ENCODE measurements at places on chromosomes 7 and 10. TPM values are rescaled to one million over a fixed set of nuclear protein-coding genes. Genes with fewer than 3 reads are reported as not detected.

Gene CPA4
- total RNA-seq: 2.0 TPM

Gene RASA4
- 43.6 TPM for total RNA-seq

Gene HOGA1
- 1.9 TPM for total RNA-seq

Gene MEST
- 54.9 TPM for total RNA-seq

Gene ST8SIA6
- 32.1 TPM for total RNA-seq

Gene GIMAP5
- total RNA-seq: 36.0 TPM

Gene PSMA2
- 69.9 TPM for total RNA-seq

Gene ACBD5
- 18.7 TPM for total RNA-seq

Gene PNLIP
- not detected for total RNA-seq

Gene PRKG1
- total RNA-seq: 10.9 TPM

Gene GDF2
- not detected for total RNA-seq

Gene TAS2R4
- 1.9 TPM for total RNA-seq

Gene NUTM2E
- not detected for total RNA-seq

Gene TLX1
- not detected for total RNA-seq

- no peak for DNase-seq
Observed at GRCh38 chr10:73771722-73772280, 10.0 kb upstream of the CHCHD1 start.

- DNase-seq: no peak
Observed at GRCh38 chr10:116866987-116867595, 17.8 kb downstream of the ENO4 start.

DNA sequence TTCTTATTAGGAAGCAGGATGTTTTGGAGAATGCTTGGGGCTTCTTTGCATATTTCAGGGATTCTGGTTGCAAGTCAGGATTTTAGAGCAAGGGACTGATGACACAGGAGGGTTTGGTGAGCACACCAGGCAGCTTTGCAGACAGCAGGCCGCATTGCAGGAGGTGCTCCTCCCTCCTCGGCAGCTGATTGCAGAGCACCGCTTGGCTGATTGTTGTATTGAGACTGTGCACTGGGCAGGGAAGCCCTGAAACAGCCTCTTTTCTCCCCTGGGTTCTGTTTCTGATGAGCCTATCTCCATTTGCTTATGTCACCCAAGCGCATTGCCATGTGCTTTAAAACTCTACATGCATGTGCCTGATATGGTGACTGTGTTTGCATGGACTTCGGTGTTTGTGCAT lies 769.6 kb downstream of the GRID1 start:
- DNase-seq: no peak

GRCh38 chr7:8629504-8629903 lies 196.1 kb downstream of the NXPH1 start:
- no peak for DNase-seq

- no peak for DNase-seq
Observed at GRCh38 chr10:97117372-97117771, 68.4 kb downstream of the SLIT1 start.

DNA sequence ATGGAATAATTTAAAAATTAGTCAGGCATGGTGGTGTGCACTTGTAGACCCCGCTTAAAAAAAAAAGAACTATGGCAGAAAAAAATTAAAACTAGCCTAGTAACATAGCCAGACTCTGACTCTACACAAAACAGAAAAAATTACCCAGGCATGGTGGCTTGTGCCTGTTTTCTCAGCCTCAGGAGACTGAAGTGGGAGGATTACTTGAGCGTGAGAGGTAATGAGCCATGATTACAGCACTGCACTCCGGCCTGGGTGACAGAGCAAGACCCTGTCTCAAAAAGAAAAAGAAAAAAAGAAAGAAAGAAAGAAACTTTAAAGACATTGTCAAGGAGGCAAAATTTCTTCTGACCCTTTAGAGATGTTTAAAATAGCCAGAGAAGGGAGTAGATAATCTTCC lies 109.0 kb upstream of the TMEM106B start:
- no peak for DNase-seq

- DNase-seq: no peak
Observed at GRCh38 chr10:97096261-97097083, 89.3 kb downstream of the SLIT1 start.

DNA sequence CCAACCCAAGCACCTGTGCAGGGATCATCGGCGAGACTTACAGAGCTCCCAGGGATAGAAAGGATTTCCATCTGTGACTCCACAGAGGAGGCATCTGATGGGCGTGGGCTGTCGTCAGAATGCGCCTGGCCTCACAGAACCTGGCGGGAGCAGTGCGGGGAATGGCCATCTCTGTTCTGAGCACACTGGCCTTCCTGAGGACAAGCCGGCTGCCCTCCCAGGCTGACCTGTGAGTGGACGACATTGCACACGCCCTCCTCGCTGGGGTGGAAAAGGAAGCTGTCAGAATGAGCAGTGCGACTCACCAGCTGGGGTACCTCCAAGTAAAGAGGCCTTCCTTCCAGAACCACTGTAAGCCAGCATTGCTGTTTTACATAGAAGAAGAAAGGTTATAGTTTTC lies 234.6 kb upstream of the PITRM1 start:
- no peak for DNase-seq

DNA sequence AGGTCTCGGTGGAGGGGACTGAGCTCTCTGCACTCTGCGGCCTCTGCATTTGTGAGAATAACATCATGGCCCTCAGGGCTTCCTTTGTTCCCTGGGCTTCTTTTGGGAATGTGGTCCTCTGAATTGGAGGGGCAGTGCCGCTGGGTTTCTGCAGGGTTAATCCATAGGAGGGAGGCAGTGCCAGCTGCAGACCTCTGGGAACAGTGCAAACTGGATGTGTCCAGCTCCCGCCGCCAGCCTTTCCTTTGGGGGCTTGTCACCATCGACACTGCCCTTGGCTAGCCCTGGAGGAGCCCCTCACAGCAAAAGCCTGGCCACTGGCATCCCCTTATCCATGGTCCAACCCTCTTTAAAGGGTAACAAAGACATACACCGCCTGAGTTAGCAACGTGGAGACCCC lies 174.0 kb downstream of the WDR37 start:
- no peak for DNase-seq

- DNase-seq: no peak
Observed at GRCh38 chr7:78828317-78828716, 625.1 kb downstream of the MAGI2 start.

DNA sequence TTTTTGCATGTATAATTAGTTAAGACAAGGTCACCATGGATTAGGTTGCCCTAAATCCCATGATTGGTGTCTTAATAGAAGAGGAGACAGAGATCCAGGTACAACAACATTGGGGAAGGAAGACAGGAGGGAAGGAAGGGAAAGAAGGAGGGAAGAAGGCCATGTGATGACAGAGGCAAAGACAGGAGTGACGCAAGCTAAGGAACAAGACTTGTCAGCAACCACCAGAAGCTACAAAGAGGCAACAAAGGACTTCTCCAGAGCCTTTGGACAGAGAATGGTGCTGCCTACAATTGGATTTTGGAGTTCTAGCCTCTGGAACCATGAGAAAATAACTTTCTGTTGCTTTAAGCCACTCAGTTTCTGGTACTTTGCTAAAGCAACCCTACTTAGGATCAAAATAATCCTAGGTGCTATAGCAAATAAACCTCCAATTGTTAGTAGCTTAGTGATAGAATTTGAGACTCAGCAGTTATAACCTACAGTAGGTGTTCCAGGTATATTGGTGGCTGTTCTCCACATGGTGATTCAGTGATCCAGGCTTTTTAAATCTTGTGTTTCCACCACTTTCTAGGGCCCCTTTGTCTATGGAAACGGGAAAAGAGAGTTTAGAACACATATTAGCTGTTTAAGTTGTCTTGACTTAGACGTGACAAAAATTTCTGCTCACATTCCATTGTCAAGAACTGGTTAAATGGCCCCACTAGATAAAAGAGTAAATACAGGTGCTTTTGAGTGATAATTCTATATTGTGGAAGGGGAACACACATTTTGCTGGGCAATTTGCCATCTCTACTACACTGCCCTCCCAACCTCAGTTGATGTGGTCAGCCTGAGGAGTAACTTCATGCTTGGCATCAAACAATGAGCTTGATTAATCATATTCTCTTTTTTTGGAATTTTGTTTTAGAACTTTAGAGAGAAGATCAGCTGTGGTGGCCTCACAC lies 70.5 kb upstream of the SP4 start:
- DNase-seq: no peak

DNA sequence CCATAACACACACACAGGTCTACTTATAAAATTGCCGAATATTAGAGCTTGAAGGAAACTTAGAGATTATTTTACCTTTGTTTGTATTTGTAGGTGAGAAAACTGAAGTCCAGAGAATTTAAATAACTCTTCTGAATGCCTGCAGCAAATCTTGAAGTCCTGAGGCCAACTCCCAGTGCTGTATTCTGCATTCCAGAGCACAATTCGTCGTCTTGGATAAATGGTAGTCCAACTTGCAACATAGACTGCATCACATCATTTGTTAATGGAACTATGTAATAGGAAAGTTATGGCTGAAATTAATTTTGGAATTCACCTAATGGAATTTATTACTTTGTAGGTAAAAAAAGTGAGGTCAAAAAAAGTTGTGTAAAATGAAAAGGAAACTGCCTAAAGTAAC lies 37.3 kb upstream of the SEMA3D start:
- DNase-seq: no peak

- DNase-seq: no peak
Observed at GRCh38 chr7:47042669-47043068, 539.2 kb downstream of the TNS3 start.

DNA sequence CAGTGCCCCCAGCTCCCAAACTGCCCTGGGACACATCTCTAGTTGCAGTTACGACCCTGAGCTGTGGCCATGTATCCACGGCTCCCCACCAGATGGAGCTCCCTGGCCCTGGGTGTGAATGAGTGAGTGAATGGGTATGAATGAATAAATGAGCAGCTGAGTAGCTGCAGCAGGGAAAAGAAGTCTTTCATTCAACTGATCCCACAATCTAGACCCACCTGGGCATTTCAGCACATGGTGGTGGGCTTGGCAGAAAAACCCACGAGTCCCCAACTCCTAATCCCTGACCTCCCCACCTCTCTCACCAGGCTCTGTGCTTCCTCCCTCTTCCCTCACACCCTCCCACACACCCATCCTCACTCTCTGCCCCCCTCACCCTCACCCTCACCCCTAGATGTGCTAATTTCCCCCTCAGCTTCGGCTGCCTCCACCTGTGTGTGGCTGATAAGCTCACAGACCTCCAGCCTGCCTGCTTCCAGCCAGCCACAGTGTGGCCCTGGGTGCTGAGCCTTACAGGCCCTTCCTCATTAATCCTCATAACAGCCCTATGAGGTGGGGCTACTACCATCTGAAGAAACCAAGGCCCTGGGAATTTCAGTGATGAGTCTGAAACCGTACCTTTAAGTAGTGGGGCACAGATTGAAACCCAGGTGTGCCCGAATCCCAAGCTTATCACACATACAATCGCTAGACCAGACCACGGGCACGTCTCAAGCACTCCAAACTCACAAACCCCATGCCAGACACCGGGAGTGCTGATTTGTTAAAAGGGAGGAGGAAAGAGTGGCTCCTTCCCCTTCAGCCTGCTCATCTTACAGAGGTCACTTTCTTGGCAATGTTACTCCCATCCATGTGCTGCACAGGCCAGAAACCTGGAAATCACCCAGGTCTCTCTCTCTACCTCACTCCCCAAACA lies 2.2 kb upstream of the ATP6V1F start:
- no peak for DNase-seq

GRCh38 chr7:121402701-121403100 lies 6.6 kb upstream of the FAM3C start:
- DNase-seq: no peak

- no peak for DNase-seq
Observed at GRCh38 chr7:46611508-46611907, 690.4 kb upstream of the IGFBP3 start.

Measured in breast epithelium (tissue), 4 donors.